ENCODE measurements at places on chromosomes 4 and X.

GRCh38 chrX:8484360-8484949 is 19.8 kb downstream of the VCX3B start:
- DNase-seq = no peak

GRCh38 chr4:74886484-74886883 is 46.4 kb upstream of the PARM1 start:
- no peak for DNase-seq

DNA sequence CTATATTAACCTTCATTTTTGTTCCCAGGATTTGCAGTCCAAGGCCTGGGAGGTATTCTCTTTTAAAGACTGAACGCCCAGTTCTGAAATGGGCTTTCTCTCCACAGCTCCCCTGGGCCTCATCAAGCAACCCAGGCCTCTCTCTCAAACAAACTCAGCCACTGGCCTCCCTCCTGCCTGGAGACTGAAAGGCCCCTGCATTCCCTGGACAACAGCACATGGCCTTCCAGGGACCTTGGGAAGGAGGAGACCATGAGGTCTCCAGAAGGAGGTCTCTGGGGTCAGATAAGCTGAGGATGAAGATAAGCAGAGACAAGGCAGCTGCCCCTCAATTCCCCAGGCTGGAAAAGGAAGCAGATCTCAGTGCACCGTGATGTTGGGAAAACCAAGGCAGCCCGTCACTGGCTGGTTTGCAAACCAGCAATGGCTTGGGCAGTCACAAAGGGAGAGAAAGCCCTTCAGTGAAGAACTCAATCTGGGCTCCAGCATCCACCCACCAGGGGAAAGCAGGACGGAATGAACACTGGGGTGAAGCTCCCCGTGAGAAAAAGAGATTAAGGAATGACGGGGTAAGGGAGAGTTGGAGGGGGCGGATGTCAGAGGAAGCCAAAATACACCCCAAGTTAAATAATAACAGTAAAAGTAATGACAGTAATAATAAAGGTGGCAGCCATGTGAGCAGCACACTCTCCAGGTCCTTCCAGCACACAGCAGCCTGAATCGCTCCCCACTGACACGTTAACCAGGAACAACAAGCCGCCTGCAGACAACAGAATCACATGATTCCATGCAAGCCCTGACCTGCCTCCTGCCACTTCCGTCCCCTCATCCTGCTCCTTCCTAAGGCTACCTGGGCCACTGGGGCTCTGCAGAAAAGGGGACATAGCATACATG is 22.3 kb downstream of the AMOT start:
- no peak for DNase-seq

GRCh38 chr4:14452001-14452400 is 550.3 kb upstream of the CPEB2 start:
- no peak for DNase-seq

GRCh38 chr4:187139141-187139540 is 415.5 kb upstream of the FAT1 start:
- no peak for DNase-seq

DNA sequence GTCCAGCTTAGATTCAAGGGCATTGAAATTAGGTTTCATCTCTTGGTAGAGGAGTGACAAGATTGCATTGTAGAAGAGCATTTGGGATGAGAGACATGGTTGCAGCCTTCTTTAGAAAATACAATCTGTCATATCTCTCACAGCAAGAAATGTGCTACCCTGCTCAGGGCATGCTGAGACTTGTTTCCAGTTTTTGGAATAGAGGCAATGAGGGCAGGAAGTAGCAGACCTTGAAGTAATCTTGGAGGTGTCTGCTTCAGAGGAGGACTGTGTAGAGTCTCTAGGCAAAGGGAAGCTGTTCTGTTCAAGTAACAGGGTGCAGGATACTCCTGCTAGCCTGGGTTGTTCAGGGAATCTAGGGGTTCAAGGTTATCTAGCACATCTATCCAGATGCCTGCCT is 116.1 kb upstream of the ZNF827 start:
- no peak for DNase-seq

DNA sequence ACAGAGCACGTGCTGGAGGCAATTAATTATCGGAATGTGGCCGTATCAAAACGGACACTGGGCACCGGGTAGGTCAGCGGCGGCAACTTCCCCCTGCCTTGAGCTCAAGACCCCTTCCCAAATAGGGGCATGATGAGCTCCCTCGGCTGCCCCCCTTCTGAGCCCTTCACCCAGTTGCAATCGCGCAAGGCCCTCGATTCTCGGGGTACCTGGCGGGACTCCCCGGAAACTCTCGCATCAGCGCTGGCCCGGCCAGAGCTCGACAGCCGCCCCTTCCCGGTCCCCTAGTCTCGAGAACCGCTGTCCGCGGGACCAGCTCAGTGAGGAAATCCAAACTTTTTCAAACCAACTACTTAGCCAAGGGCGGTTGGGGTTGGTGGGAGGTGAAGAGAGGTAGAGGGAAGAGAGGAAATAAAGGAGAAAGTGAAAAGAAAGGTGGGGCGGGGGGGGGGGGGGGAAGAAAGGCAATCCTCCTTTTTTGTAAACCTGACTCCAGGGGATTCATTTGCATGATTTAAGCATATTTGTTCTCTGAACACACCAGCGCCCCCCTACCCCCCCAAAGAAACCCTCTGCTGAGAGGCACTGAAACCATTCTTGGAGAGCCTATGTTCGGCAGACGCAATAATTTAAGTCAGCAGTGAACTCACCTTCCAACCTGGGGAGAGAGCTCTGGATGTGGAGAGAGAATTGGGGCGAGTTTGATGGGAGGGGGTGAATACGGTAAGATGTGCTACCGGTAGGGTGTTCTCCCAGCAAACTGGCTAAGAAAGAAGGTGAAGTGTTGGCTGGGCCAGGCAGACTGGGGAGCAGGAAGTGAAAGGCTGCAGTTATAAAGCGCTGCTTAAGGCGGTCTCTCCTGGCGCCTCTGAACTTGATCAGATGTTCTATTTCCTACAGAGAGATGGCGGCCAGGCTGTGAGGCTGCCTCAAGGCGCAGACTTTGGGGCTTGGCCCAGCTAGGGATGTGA is 2.0 kb upstream of the ZIC3 start:
- no peak for DNase-seq

DNA sequence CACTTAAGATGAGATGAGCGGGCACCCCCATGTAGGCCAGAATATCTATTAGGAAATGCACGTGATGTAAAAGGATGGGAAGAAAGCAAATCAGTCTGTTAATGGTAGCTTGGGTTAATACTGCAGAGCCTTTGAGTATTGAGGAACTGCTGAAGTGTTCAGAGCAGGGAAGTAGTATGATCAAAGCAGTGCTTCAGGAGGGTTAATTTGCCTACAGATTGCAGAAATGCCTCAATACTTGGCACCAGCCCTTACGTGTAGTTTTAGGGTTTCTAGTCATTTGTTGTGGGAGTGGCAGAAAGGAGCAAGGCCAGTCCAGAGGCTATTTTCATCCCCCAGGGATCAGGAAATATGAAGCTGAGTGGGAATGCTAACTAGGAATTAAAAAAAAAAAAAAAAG is 19.7 kb downstream of the ZFX start:
- no peak for DNase-seq

DNA sequence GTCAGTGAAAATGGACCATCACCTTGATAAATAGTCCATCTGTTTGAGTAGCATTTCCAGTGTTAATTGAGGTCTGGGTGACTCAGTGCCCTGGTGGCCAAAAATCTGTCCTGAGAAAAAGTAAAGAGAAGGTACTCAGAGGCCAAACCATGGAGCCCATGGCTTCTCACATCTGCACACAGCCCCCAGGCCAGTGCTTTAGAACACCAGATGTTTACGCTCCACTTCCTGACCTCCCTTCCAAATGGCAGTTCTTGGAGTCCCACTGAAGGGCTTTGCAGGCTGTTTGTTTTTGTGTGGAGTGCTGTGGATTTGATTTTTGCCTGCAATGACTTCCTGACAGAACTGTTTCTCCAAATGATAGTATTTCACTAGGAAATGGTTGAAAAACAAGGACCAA is 60.2 kb upstream of the GPC4 start:
- DNase-seq = no peak

DNA sequence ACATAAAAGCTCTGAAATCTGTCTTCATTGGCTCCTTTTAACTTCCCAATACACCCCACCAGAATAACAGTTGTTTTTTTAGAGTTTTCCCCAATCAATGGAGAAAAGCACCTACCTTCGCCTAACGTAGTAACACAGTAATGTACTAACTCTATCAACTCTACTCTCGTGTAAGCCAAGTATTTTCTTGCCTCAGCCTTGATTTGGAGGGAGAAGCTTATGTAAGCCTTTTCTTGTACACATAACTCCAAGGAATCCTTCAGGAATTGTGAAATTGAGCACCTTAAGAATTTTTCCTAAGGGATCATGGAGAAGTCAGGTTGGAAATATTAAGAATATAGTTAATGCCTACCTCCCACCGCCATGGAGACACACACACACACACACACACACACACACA is 181.2 kb downstream of the RAPGEF2 start:
- DNase-seq = no peak

GRCh38 chr4:95091272-95091671 is 333.5 kb downstream of the BMPR1B start:
- DNase-seq = no peak

- no peak for DNase-seq
Measured at GRCh38 chr4:182306792-182307507, 63.7 kb downstream of the TENM3 start.

- no peak for DNase-seq
Measured at GRCh38 chrX:38993500-38993899, 192.2 kb downstream of the MID1IP1 start.

- DNase-seq = no peak
Measured at GRCh38 chr4:119861731-119862130, 204.9 kb downstream of the MAD2L1 start.

- DNase-seq = no peak
Measured at GRCh38 chr4:79141530-79141929, 184.3 kb downstream of the NAA11 start.

DNA sequence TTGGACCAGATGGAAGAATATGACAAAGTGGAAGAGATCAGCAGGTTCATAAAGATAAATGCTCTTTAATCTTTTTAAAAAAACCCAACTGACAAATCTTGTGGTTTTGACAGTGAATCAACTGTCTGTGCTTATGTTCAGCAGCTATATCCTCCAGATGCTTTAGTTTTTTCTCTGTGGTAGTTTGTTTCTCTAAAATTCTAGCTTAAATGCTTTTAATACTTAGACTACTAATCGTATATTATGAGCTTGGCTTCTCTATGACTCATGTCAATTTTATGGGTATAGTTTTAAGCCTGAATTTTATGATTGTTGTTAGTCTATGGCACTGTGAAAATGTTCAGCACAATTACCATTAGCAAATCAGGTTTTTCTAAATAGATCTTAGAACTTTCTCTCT is 12.9 kb downstream of the HHIP start:
- no peak for DNase-seq

- DNase-seq = no peak
Measured at GRCh38 chr4:79857811-79858210, 215.2 kb downstream of the ANTXR2 start.

DNA sequence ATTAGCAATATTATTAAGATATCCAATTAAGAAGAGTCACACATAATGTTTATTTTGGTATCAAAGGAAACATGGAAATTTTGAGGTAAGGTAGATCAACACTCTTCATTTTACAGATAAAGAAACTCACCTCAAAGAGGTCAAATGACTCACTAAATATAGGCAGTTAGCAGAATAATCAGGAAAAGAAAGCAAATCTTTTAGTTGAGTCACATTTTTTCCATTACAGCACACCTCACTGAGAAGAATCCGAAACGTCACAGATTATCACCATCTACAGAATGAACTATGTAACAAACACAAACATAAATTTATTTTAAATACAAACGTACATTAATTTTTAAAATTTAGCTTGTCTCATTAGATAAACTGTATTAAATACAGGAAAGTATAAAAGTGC is 70.1 kb downstream of the TMEM47 start:
- DNase-seq = no peak

GRCh38 chr4:112284166-112284565 is 1.5 kb downstream of the TIFA start:
- no peak for DNase-seq

DNA sequence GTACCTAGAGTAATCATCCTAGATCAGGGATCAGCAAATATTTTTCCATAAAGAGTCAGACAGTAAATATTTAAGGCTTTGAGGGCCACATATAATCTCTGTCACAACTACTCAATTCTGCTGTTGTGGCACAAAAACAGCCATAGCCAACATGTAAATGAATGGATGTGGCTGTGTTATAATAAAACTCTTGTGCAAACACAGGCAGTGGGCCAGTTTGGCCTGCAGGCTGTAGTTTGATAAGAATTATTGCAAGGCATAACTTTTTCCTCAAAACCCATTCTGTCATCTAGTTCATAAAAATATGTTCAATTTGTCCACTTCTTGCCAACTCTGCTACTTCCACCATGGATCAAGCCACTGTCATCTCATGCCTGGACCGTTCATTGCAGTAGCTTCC is 39.4 kb upstream of the SHROOM4 start:
- DNase-seq = no peak

GRCh38 chrX:109830704-109831206 is 97.7 kb upstream of the ACSL4 start:
- DNase-seq = no peak

- no peak for DNase-seq
Measured at GRCh38 chr4:162891788-162892707, 274.6 kb downstream of the NAF1 start.

DNA sequence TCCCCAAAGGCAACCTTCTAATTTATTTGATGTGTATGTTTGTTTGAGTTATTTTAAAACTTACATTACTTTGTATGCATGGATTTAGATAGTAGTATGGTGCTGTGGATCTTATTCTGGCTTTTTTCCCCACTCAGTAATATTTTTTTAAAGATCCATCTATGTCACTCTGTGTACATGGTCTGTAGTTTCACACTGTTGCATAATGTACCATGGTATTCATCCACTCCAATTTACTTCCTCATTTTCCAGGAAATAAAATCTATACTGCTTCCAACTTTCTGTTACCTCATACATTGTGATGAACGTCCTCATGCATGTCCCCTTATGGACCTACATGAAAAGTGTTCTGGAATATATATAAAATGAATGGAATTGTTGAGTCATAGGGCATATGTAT is 17.6 kb downstream of the ARMCX2 start:
- DNase-seq = no peak

DNA sequence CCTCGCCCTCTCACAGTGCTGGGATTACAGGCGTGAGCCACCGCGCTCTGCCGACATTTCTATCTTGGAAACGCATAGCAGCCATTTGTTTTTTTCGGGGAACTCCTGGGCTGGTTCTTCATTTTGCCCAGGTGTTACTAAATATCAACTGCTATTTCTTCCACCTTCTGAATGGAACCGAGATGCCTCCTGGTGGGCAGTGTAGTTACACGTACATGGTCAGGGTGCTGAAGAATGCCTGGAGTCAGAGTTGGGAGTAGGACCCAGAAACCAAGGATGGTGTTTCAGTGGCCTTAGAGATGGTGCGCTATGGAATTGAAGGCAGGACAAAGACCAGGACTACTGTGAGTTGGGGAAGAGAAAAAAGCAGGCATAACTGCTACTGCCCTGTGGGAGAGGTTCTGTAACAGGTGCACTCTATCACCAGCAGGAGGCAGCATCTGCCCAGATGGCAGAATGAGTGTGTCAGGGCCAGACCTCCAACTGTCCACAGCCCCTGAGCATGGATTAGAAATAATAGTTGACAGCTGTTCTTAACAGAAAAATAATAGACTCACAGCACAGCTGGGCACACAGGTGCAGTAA is 81.7 kb downstream of the ZC4H2 start:
- DNase-seq = no peak
